ENCODE measurements at places on chromosomes 3 and 15.

DNA sequence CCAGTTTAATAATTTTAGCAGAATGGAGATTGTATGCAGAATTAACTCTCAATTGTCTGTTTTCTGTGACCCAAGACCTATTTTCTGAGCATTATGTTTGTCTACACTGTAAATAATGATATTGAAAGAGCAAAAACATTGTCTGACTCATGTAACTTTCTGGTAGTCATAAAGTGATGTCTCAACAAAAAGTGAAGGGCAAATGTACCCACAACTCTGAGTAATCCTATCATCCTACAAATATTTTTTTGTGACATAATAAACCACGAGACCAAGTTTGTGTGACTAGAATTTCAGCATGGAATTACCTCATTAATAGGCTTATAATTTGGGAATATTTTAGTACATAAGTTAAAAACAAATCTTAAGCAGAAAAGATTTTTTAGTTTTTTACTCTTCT, 15.4 kb upstream of the ABHD10 start:
- no peak for DNase-seq

DNA sequence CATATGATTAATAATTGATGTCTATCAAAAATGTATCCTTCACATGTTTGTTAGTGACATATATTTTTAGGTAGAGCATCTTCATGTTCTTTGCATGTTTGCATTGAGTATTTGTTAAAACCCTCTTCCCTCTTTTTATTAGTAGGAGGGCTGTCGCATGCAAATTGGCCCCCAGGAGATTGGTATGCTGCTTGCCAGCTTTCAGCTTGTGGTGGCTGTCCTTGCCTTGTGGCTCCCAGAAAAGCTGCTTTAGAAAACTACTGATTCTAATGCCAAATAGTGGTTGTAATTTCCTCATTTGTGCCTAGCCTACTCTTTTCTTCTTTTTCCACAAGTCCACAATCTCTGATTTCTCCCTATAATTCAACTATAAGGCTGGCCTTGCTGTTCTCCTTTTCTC, 886.8 kb downstream of the VGLL3 start:
- DNase-seq, result no peak

DNA sequence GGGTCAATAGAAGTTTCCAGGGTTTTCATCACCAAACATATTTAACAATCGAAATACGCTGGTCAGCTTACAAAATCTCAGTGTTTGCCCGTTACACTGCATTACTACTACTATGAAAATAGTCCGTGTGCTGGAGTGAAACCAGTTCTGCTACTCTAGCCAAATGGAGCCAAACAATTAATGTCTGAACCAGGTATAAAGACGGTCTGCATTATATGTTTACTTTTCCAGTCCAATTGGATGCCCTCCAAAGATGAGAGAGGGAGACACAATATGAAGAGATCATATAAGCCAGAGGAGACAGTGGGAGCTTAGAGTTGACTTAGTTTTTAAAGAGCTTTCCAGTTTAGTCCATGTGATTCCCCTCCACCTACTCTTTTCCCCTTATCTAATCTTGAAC, 6.3 kb upstream of the DUT start:
- no peak for DNase-seq

DNA sequence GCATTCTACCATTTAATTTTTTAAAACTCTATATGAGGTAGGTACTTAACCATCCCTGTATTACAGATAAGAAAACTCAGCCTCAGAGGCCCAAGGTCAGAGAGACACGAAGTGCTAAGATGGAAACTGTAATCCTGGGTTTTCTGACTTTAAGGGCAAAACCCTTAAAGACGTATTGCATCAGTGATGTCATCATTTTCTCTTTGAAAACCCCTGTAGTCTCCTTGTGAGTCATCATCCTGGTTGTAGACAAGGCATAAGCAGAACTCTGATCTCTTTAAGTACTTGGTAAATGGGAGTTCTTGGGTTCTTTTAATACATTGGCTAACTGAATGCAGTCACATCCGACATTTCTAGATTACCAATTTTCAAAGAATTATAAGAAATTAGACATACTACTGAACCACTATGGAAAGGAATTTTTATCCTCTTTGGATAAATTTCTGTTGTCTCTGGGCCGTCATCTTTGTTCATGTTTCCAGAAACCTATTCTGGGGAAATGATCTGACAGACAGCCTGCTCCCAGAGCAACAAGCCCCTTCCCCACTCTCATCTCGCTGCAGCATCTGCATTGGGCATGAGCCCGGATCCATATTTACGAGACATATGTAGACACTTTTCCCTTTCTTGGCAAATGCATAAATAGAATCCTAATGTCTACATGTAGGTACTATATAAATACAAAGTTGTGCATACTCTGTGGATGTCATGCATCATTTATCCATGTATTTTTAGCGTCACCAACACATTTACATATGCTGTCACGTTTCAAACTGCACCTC, 48.7 kb upstream of the MDFIC2 start:
- no peak for DNase-seq

GRCh38 chr15:39025881-39026280, 461.3 kb upstream of the RASGRP1 start:
- no peak for DNase-seq

- DNase-seq, result no peak
These were observed 412.8 kb downstream of the DIPK2A start for GRCh38 chr3:144384241-144384979.

- DNase-seq, result no peak
These were observed 84.8 kb upstream of the ANKRD28 start for GRCh38 chr3:15882577-15882976.

- DNase-seq, result no peak
These were observed 51.9 kb downstream of the BBX start for GRCh38 chr3:107574650-107575049.

DNA sequence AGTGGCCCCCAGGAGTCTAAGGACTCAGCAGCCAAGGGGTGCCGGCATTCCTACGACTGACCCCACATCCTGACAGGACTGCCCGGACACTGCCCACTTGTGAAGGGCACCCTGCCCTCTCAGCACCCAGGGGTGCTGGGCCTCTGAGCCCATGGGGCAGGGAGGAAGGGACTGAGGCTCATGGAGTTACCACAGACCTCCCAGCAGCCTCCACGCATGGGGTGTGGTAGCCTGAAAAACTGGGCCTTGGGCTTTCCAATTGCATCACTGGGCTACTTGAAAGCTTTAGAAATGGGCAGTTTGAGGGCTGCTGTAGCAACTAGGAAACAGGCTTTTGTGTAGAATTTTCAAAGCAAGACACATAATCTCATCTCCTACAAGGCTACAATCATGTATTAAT, 13.2 kb downstream of the TKT start:
- DNase-seq, result no peak

DNA sequence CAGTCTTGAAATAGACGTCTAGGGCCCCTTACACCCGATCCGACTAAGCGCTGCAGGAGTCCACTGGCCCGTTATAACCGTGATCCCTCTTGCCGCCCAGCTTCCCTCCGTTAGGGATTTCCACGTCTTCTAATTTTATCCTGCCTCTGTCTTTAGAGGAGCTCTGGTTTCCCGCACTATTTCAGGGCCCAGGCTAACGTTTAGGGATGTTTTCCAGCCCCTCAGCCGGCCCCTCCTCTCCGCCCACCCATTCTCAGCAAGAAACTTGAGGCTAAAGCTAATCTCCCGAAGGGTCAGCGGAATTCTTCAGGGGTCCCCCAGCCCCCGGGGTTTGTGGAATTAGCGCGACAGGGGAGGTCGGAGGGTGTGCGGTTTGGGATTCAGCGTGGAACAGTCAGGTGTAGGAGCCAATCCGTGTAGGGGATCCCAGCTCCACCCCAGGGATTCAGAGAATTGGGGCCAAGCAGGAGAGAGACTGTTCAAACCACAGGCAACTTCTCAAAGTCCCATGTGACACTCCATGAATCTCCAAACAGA, 1.6 kb downstream of the PTX3 start:
- no peak for DNase-seq

- DNase-seq, result no peak
These were observed 52.8 kb downstream of the RGMA start for GRCh38 chr15:93035953-93036810.

DNA sequence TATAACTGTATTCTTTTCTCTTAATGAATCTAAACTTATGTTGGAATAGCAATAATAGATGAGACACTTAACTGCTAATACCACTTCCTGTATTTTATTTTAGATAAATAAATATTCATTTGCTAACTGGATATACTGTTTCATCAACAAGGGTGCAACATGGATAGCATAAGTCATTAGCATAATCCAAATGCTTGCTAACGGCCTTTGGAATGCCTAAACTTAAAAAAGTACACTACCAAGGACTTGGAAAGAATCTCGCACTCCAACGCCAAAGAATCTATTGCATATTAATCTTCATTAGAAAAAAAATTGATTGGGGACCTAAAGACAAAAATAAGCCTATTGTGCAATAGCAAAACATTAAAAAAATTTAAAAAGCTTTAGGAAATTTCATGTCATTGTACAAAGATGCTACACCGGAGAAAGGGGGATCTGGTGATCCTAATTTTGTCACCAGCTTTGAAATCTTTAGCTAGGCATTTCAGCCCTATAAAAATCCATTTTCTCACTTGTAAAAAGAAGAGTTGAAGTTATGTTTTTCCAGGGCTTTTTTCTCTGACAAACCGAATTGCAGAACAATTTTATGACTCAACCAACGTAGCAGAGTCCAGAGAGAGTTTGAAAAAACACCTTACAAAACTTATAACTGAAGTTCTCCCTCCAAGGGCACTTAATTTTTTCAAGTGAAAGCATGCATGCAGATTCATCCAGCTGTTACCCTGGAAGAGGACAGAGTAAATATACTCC, 4.1 kb downstream of the VGLL3 start:
- no peak for DNase-seq

DNA sequence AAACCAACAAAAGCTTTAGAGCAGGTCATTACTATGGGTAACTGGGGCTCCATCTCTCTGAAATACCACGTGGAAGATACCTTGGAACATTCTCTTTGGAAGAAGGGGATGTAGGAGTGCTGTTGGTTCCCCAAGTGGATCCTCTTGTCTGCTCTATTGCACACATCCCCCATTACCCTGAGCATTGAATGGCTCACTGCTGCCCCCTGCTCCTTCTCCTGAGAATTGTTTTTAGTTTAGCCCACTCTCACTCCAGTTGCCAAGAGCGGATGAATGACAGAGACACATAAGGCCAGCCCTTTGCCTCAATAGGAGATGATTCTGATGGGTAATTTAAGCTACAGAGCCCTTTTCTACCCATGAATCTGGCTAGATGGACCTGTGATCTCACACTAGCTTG, 135.6 kb upstream of the SUCLG2 start:
- DNase-seq, result peak; percentile 45

GRCh38 chr3:195761123-195761566, 40.4 kb downstream of the MUC20 start:
- DNase-seq, result no peak

DNA sequence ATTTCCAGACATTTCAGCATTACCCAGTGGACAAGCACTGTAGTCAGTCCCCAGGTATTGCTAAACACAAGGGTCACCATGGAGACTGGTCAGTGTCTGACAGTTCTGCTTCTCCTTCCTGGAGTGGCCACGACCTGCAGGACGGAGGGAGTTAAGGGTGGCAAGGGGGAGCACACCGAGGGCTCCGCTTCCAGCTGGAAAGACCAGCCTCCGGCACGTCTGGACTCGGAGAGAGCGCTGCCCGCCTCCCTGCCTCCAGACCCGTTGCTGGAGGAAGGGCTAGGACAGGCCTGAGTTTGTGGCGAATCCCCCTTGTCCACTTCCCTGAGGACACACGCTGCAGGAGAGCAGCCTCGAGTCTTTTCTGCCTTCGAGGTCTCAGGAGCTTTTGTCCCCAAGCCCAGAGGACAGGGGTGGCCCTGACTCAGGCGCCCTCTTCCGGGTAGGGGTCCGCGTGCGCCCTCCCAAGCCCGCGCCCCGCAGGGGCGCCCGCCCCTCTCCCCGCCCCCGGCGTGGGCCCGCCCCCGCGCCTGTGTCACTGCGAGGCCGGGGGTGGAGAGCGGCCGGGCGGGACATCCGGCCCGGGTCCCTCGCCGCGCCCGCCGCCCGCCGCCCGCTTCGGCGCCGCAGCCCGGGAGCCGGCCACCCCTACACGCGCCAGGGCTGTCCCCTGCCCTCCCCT, at the start of gene CHST14:
Gene CHST14 (plus strand): TSS at position 562 of the 682 bp plus-strand sequence. CDS start 230 bp downstream, outside the sequence.
- DNase-seq, result no peak

GRCh38 chr3:57815036-57815435, 58.9 kb downstream of the SLMAP start:
- DNase-seq, result peak; percentile 8

GRCh38 chr3:9514306-9514705, 39.3 kb downstream of the LHFPL4 start:
- no peak for DNase-seq

GRCh38 chr3:62035402-62036057, 337.8 kb downstream of the FEZF2 start:
- no peak for DNase-seq

DNA sequence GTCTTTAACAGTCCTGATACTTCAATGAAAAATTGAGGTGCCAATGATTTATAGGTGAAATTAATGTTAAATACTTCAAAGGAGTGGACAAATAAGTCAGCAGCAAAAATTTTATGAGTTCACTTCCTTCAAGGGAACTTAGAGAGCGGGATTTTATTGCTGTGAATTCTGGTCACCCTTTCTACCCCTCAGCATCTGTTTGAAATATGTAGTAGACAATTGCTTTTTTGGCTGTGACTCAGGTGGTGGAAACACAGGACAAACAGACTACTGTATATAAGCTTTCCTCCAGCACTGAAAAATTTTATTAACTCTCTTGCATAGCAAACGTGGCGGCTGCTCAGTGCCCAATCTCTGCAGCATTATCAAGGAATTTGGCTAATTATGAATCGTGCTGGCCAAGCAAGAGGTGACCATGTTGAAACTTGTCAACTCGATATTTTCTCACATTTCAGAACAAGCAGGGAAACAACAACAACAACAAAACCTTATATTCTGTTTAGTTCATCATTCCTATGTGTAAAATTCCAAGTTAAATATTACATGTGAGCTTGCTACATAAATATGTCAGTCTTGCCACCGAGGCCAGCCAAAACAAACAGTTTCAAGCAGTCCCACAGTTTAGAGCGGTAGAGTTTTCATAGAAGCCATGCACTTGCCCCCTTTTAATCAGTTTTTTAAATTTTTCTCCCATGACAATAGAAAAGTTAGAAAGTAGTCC, 420.2 kb downstream of the FOXP1 start:
- DNase-seq, result no peak

GRCh38 chr3:190205739-190206138, 85.0 kb upstream of the P3H2 start:
- no peak for DNase-seq

Measured in stimulated activated CD4-positive, alpha-beta T cell treated with anti-CD3 and anti-CD28 coated beads, Interleukin-12 subunit alpha, Interleukin-12 subunit beta, amount 100 ng/mL, for 24 hours (primary cell).